Breast epithelium (tissue), 4 donors: ENCODE measurements at places on chromosomes 2 and 18. TPM values are rescaled to one million over a fixed set of nuclear protein-coding genes. Genes with fewer than 3 reads are reported as not detected.

GRCh38 chr2:196696423-196697079 is 57.0 kb downstream of the CCDC150 start:
- DNase-seq = no peak

TAF4B gene
- total RNA-seq = 14.1 TPM

GRCh38 chr2:207540431-207540830 is 10.7 kb downstream of the CREB1 start:
- no peak for DNase-seq

- no peak for DNase-seq
Observed at GRCh38 chr2:65550246-65550645, 117.8 kb upstream of the SPRED2 start.

GRCh38 chr2:95270541-95271081 is 3.6 kb upstream of the PROM2 start:
- peak; percentile 43 for DNase-seq

GRCh38 chr18:73316513-73316912 is 448.7 kb upstream of the NETO1 start:
- no peak for DNase-seq

DNA sequence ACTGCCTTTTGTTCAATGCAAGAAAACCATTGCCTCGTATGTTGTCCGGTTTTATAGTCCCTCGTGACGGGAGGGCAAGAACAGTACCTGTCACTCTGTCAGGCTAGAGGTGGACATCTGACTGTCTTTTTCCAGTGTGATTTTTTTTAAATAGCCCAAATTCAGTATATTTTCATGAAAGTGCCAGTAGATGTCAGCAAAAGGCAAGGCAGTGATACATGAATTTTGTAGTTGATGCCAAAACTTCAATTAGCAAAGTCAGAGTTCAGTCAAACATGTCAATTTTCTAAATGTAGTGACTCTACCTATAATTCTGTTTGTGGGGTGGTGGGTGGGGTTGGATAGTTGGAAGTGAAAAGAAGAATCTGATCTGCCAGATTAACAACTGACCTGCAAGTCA is 296.0 kb upstream of the MC4R start:
- no peak for DNase-seq

GRCh38 chr2:121501031-121501430 is 29.6 kb upstream of the RNU4ATAC start:
- DNase-seq = no peak

- DNase-seq = no peak
Observed at GRCh38 chr2:88307817-88308216, 137.7 kb downstream of the THNSL2 start.

- DNase-seq = no peak
Observed at GRCh38 chr2:164363646-164364045, 257.6 kb downstream of the GRB14 start.

- no peak for DNase-seq
Observed at GRCh38 chr2:118386641-118387302, 298.5 kb downstream of the INSIG2 start.

DNA sequence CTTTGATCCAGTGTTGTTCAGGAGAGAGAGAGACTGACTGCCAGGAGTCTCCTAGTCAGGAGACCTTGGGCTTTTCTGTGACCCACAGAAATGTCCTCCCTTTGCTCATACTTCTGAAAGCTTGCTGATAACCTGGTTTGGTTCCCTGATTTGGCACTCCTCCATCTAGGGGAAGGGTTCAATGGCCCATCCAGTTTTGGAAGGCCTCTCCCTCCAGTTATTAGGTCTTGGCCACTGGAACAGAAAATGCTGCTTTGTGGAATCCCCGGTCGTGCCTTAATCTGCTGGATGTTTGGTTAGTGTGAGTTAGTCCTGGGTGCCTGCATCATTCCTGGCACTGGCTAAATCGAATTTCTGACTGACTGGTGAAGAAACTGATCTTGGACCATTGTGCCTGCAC is 35.7 kb downstream of the KDM3A start:
- no peak for DNase-seq

PSD4 gene
- total RNA-seq = 40.3 TPM

- DNase-seq = no peak
Observed at GRCh38 chr18:55506074-55506473, 81.9 kb downstream of the TCF4 start.

FBXO41 gene
- 4.0 TPM for total RNA-seq

DRC1 gene
- total RNA-seq = not detected

DNA sequence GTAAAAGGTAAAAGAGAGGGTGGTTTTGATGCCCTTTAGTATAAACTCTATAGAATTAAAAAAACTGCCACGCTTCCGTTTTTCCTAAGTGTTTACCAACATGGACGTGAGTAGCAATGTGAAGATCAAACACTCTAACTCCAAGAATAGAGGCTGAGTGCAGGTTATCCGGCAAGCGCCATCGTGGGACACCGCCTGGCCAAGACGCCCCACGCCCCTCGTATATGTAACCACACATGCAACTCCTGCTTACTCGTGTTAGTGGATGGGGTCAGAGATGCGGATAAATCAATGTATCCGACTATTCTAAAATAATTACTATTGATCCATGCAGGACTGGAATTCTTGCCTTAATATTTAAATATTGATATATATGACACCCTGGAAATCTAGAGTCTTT is 741.3 kb downstream of the GALR1 start:
- DNase-seq = no peak

IL1B gene
- total RNA-seq = not detected

FIGN gene
- total RNA-seq = 2.6 TPM

- no peak for DNase-seq
Observed at GRCh38 chr18:27211569-27211968, 26.5 kb upstream of the CHST9 start.

DNA sequence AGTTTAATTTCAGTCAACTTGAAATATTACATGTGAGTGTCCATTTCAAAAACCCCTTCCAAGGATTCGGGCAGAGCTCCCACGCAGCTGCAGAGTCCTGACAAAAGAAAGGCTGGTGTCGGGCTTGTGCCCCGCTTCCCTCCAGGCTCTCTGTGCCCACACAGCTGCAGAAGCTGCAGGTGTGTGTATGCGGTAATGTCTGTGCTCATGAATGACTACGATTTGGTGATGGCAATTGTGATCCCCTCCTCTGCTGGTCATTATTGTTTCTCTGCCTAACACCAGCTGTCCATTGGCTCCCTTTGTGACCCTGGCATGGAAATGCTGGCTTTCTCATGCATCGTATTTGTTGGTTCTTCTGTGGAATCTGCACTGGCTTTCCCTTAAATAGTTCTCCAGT is 224.8 kb downstream of the NUP35 start:
- no peak for DNase-seq

IL1R1 gene
- total RNA-seq = 127 TPM

DNA sequence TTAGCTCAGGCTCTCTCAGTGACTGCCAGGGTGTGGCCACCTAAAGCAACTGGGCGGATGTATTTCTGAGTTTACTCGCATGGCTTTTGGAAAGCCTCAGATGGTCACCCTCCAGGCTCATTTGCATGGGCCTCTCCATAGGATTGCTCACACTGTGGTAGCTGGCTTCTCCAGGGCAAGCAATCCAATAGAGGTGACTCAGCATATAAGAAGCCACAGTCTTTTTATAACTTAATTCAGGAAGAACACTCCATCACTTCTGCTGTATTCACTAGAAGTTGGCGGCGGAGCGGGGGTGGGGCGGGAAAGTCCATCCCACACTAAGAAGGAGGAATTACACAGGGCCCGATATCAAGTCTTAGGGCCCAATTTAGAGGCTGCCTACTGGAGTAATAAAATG is 3.6 kb upstream of the DOK6 start:
- DNase-seq = no peak
